ENCODE measurements at places on chromosomes 3 and 15.

- no peak for DNase-seq
These were observed 222.2 kb upstream of the TRIM42 start for GRCh38 chr3:140455521-140456214.

GRCh38 chr3:17928502-17929145 lies 186.2 kb upstream of the TBC1D5 start:
- DNase-seq: no peak

DNA sequence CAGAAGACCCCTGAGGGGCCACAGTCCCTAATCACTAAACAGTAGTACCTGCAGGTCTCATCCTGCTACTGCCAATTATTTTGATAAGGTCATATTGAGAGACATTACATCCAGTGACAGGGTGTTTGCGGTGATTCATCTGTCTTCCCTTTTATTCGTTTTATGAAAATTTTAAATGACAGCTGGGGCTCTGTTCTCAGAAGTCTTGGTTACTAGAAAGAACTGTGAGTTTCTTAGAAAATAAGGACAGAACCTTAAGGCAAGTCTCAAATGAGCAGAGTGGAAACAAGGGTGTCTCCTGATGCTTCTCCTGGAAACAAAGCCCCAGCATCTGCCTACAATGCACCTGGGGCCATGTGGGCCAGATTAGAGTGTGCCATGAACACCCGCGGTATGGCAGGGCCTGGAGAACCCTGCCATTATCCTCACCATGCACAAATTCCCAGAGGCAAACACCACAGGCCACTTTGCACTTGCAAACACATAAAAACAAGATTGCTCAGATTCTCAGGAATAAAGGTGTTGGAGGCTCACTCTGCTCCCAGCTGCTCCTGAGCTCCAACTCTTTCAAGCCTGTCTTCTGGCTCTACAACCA lies 66.3 kb upstream of the IQSEC1 start:
- no peak for DNase-seq

GRCh38 chr3:194672876-194673275 lies 885 bp upstream of the LSG1 start:
- DNase-seq: no peak

- no peak for DNase-seq
These were observed 400.6 kb downstream of the VPS13C start for GRCh38 chr15:61659566-61660190.

- no peak for DNase-seq
These were observed 5.5 kb downstream of the PLS1 start for GRCh38 chr3:142601713-142602112.

- DNase-seq: no peak
These were observed 13.1 kb downstream of the RSL24D1 start for GRCh38 chr15:55183679-55184078.

All from NCI-H1417 treated with DMSO at 0.1 percent for 48 hours (cell line).